ENCODE measurements at places on chromosomes 12 and 14.

GRCh38 chr14:95964901-95965300 is 74.3 kb upstream of the C14orf132 start:
- no peak for DNase-seq

GRCh38 chr12:28569698-28570411 is 379.6 kb downstream of the CCDC91 start:
- no peak for DNase-seq

GRCh38 chr12:4244868-4245267 is 28.7 kb upstream of the CCND2 start:
- DNase-seq: no peak

DNA sequence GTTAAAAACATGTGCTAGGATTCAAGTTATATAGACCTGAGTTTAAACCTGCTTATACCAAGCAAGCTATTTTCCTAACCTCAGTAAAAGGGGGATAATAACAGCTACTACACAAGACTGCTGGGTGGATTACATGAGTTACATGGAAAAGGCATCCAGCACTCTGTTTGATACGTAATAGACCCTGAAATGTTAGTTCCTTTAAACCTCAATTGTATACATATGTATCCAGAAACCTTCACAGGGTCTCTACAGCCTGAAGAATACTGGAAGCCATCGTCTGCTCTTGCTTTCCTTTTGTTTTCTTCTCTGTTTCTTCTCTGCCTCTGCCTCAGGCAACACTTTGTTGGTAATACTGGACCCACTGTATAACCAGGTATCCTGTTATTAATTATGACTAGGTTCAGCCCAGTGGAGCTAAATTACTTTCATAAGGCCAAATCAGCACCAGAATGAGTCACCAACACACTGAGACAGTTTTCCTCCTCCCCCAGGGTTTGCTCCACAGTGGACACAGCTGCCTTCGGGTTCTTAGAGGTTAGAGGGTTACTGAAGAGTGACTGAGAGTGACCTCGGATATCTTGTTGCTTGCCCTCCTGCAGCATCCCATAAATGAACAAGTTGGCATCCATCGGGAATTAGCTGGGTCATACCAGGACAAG is 127.1 kb downstream of the CAPZA3 start:
- DNase-seq: no peak

- no peak for DNase-seq
Measured at GRCh38 chr14:88802596-88802995, 9.8 kb upstream of the EML5 start.

- DNase-seq: no peak
Measured at GRCh38 chr12:69084816-69085378, 151.9 kb upstream of the CPM start.

DNA sequence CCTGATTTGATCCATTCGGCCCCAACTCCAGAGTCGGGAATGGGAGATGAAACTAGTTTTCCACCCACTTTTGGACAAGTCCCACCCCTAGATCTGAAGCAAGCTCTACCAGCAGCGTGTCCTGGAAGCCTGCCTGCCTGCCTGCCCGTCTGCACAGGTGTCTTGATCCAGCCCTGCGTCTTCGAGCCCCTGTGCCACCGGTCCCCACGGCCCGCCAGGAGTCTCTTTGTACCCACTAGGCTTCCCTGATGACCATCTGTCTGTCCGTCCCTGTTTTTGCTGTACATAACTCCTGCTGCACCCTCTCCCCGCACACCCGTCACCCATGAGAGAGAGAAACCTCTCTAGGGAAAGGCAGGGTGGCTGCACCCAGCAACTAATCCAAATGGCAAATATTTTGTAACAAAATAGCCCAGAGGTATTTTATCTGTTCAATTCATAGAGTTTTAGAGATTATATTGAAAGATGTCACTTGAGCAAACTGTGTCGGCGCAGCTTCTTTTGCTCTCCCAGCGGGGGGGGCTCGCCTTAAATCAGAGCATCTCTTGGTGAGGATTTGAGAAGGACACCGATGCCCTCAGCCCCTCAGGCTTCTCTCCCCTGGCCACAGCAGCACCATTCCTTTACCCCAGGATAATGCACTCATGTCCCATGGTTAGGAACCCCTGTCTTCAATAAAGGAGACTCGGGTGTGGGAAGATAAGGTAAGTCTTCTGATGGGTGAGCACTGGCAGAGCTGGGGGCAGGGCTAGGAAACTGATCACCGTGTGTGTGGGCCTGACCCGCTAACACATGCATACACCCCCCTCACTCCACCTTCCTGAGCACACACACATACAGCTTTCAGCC is 35.8 kb downstream of the SLC6A12 start:
- no peak for DNase-seq

DNA sequence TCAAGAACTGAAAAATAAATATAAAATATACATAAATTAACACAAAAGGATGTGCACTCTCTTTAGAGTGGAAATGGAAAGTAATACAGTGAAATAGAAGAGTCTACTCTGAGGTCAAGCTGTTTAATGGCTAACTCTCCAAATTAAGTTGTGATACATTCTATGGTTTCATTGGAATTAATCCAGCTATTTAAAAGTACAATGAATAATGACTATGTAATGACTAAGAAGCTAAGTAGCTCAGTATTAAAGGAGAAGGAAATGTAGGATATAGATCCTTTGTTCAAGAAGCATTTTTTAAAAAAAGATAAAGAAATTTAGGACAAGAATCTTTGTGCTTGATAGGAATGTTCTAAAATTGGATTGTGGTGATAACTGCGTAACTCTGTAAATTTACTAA is 85.3 kb downstream of the LRP6 start:
- no peak for DNase-seq

- DNase-seq: no peak
Measured at GRCh38 chr12:83932011-83932410, 980.6 kb downstream of the SLC6A15 start.

GRCh38 chr14:35632676-35633075 is 98.7 kb downstream of the INSM2 start:
- DNase-seq: no peak

DNA sequence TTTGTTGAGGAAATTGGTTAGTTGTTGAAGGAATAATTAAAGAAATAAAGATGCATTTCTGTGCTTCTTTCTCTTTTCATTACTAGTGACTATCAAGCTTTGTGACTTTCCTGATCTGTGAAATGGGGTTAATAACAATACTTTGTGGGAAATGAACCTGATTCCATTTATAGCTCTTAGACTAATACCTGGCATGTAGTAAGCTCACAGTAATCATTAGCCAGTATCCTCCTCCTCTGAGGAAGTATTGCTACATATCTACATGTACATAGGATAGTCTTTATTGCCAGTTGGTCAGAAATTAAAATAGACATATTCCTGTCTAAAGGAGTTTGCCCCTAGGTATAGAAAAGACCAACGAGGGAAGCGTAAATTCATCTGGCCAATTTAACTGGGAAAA is 1.8 kb upstream of the CCDC198 start:
- DNase-seq: no peak

GRCh38 chr12:128684352-128684751 is 139.4 kb downstream of the SLC15A4 start:
- no peak for DNase-seq

- peak; percentile 42 for DNase-seq
Measured at GRCh38 chr12:50764286-50765094, 589 bp downstream of the ATF1 start.

GRCh38 chr12:22353615-22354325 is 19.3 kb upstream of the ST8SIA1 start:
- DNase-seq: no peak

GRCh38 chr12:85448548-85449139 is 168.6 kb downstream of the ALX1 start:
- no peak for DNase-seq

GRCh38 chr12:30961030-30961429 is 34.5 kb downstream of the TSPAN11 start:
- no peak for DNase-seq

GRCh38 chr12:99767809-99768208 is 120.3 kb downstream of the GARIN6 start:
- no peak for DNase-seq

DNA sequence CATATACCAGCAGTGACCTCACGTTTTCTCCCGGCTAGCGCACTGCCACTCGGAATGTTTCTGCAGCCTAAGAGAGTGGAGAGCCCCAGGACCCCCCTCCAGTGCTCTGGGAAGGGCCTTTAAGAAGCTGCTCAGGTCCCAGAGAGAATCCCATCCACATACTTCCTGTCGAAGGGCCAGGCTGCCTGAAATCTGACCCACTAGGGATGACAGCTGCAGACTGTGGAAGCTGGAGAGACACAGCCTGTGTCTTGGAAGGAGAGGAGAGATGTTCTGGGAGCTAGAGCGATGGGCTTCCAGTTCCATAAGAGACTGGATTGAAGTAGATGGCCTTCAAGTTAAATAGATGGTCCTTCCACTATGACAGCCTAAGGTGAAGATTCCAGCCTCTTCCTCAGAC is 54.4 kb downstream of the IQSEC3 start:
- no peak for DNase-seq

DNA sequence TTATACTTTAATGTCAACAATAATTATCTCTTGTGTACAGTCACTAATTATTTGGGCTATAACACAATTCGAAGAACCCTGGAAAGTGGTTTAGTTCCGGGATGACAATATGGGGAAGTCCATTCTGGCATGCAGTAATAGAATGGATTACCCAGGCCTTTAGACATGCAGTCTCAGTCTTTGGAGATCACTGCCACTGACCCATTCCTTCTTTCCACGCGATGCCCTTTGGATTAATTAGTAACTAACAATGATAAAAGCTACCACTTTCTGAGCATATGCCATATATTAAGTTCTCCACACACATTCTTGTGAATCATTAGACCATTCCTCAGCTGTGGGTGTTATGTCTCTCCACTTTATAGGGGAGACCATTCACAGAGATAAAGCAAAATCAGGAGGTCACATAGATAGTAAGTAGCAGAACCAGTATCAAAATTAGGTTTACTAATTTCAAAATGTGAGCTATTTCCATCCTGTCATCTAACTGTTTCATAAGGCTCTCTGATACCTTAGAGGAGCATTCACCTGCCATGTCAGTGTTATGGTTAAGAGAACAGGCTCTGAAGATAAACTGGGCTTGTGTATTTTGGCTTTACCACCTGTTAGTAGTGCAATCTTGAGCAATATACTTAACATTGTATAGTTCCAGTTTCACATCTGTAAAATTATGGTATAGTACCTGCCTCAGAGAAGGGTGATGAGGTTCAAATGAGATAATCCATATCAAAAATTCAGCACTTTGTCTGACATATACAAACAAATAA is 27.2 kb upstream of the KCNJ8 start:
- no peak for DNase-seq

DNA sequence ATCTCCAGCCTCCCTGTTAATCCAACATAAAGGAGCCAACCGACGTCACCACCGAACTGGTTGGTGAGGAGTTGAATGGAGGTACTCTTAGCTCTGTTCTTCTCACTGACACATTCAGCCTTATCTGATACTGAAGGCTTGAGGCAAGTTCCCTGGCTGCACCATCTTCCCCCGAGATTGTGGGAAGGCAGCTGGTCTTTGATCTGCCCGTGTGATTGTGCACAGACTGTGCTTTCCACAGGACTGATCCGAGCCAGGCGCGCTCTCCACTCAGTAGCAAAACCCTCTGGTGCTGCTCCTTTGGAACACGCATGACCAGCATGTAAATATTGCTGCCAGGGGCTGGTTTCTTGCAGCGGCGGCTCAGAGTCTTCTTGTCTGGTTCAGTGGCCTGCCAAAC is 30.1 kb upstream of the DLK1 start:
- DNase-seq: no peak

DNA sequence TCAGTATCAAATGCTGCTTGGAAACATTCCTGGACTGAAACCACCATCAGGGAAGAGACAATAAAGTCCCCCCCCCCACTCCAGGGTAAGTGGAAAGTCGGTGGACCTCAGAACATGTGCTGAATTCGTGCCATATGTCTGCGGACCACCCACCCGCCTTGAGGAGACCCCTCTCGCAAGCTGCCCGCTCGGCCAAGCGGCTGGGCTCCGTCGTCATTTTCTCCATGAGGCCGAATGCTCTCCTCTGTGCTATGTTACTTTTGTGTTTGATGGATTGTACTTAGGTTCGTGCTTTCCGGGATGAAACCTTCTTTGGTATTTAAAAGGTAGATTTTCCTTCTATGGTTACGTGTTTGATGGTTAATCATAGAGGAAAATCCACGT is 136.2 kb upstream of the RTL1 start:
- no peak for DNase-seq

DNA sequence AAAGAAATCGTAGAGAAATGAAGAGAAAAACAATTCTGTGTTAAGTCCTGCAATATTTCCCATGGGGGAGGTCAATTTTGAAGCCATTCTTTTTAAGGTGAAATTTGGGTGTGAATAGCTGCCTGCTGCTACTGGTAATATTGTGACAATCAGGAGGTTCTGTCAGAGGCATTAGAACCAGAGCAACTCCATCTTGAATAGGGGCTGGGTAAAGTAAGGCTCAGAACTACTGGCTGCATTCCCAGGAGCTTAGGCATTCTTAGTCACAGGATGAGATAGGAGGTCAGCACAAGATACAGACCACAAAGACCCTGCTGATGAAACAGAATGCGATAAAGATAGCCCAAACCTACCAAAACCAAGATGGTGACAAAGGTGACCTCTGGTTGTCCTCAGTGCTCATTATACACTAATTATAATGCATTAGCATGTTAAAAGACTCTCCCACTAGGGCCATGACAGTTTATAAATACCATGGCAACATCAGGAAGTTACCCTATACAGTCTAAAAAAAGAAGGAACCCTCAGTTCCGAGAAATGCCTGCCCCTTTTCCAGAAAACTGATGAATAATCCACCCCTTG is 24.8 kb upstream of the MTHFD1 start:
- no peak for DNase-seq

DNA sequence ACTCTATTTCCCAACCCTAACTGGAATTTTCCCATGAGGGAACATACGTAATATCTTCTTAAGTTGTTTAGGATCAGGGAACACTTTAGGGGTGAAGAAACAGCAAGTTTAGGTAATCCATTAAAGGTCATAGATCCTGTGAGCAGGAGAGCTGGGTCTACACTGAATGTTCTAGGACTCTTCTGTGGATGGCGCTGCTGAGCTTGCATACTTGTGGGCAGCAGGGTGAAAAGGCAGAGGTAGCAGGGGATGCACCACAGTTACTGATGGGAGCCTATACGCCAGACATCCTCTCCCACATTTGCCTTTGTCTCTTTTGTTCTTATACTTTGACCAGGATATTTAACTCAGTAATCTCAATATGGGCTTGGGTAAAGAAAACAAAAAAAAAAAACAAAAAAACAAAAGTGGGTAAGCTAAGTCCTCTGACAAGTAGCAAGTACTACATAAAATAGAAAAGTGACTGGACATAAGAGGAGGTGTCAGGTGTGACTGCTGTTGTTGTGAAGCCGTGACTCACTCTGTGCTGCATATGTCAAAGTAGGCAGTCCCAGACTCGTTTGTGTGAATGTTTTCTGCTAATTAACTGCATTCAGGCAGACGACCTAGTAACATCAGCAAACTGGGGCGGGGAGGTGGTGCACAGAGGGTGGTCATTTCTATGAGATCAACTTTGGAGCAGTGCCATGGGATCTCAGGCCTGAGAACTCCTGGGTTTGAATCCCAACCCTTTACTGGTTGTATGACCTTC is 31.6 kb downstream of the NEUROD4 start:
- DNase-seq: no peak

GRCh38 chr12:110883251-110883650 is 36.5 kb downstream of the CCDC63 start:
- DNase-seq: no peak

Data from stimulated activated CD8-positive, alpha-beta memory T cell treated with anti-CD3 and anti-CD28 coated beads, Interleukin-7, amount 100 ng/mL, for 48 hours (primary cell).